ENCODE measurements at places on chromosomes 4 and X.

DNA sequence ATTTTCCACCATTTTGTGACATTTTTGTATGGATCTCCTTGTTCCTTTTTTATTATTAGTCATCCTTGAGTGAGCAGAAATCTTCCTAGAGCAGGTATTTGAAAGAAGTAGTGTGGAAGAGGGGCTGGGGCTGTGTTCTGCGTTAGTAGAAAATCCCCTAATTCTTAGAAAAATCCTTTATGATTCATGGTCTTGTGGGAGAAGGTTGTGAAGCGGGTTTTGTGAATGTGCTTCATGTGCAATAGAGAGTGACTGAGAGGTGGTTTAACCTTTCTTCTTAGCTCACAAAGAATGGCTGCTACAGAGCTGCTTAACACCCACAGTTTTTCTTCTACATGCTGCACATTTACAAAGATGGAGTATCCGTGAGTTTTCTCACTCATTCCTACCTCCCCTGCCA is 220.5 kb downstream of the IDS start:
- no peak for DNase-seq

GRCh38 chr4:46385946-46386345 is 4.0 kb downstream of the GABRA2 start:
- no peak for DNase-seq

- DNase-seq: no peak
These were observed 24.3 kb downstream of the IRF2 start for GRCh38 chr4:184450045-184450444.

DNA sequence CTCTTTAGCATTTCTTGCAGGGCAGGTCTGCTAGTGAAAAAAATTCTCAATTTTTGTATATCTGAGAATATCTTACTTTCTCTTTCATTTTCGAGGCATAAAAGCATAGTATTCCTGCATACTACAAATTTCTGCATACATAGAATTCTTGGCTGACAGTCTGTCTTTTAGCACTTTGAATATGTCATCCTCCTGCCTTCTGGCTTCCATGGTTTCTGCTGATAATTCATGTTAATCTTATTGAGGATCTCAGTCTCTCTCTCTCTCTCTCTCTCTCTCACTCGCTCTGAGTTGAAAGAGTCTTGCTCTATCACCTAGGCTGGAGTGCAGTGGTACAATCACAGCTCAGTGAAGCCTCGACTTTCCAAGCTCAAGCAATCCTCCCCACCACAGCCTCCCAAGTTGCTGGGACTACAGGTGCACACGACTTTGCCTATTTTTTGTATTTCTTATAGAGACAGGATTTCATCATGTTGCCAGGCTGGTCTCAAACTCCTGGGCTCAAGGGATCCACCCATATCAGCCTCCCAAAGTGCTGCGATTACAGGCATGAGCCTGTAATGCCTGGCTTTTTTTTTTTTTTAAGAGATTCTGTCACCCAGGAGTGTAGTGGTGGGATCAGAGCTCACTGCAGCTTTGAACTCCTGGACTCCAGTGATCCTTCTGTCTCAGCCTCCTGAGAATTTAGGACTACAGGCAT is 161.3 kb downstream of the FNIP2 start:
- DNase-seq: no peak

DNA sequence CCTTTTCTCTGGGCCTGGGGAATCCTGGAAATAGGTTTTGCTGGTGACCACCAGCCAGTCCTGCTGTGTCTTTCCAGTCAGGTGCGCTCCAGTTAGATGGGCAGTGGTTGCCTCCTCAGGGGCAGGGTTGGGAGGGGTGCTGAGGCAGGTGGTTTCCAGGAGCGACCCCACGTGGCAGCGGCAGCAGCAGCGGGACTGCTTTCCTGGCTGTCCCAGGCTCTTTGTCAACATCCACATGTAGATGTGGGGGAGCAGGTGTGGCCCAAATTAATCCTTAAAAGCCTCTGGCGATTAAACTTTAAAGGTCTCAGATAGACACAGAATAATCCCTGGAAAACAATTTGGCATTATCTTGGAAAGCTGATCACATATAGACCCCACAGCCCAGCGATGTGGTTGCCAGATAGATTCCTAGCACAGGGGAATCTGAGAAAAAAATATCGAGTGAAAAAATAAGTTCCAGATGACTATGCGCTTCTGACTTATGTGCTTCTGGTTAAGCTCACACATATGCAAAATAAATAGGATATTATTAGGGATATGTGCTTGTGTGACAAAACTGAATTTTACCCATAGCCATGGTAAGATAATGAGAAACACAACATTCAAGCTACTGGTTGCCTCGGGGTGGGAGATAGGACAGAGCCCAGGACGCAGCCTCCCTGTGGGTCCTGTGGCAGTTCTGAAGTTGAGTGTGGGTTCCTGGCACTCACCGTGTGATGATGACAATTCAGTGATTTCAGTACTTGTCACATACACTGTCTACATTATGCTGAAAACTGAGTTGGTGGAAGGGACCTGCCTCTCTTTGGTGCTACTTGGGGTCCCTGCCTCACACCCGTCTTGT is 336.4 kb downstream of the ARHGAP10 start:
- DNase-seq: no peak

- DNase-seq: no peak
These were observed 550 bp downstream of the CBR4 start for GRCh38 chr4:169009286-169010124.

DNA sequence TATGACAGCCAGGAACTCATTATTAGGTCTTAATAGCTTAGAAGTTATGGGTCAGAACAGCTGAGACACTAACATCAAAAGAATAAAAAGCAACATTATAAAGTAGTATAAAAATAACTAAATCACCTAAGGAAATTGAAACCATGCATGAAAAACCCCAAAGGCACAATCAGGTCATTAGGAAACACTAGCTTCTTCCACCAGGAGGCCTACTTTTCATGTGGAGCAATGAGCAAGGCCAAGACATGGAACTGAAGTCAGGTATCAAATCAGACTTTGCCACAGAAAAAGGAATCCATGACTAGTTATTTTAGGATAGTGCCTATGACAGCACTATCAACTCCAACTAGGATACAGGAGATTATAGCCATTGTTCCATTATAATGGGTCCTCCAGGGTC is 7.9 kb downstream of the HUWE1 start:
- DNase-seq: no peak

DNA sequence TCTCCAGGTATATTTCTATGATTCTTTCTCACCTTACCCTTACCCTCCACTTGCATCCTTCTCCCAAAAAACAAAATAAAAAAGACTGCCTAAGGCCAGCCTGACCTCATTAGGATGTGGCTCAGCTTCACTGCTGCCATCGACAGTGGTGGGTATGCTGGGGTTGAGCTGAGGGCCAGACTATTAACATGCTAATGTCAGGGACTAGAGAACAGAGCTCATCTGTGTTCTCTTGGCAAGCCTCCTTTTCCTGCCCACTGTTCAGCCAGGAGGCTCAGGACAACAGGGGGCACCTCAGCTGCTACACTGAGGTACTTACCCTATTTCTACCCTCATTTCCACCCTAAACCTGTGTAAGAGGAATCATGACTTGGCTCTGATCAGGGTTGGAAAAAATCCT is 59.3 kb downstream of the MSN start:
- no peak for DNase-seq

Data from stimulated activated CD8-positive, alpha-beta memory T cell treated with anti-CD3 and anti-CD28 coated beads, Interleukin-4, amount 100 ng/mL, for 4 hours (primary cell).